ENCODE measurements at places on chromosomes 5 and 9.

- DNase-seq, result no peak
Measured at GRCh38 chr5:25349746-25350145, 705.0 kb upstream of the CDH10 start.

GRCh38 chr5:150155258-150156026 lies at the start of gene PDGFRB:
Gene PDGFRB, minus strand, starts transcription at chr5:150155845. Its CDS starts 18,798 bp downstream, at chr5:150137047.
- DNase-seq, result peak; percentile 82

GRCh38 chr9:126864771-126865170 lies 4.3 kb downstream of the ZBTB34 start:
- DNase-seq, result no peak

DNA sequence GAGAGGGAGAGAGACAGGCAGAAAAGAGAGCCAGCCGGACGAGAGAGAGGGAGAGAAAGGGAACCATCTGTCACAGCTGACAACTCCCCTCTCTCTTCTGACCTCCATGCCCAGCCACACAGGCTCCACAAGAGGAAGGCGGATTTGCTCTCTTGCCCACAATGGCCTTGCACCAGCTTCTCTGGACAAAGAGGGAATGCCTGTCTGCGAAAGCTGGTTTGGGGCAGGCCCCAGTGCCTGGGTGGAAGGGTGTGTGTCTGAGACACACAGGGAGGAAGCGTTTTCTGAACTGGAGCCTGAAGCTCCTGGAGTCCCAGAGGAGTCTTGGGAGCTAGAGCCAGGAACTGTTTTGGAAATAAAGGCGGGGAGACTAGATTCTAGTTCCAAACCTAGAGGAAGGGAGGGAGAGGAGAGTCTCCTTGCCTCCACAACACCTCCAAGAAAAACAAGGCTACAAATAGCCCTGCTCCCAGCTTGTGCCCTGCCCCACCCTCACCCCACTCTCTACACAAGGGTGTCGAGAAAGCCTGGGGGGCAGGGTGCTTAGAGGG lies 12.5 kb downstream of the C1QTNF2 start:
- DNase-seq, result no peak

DNA sequence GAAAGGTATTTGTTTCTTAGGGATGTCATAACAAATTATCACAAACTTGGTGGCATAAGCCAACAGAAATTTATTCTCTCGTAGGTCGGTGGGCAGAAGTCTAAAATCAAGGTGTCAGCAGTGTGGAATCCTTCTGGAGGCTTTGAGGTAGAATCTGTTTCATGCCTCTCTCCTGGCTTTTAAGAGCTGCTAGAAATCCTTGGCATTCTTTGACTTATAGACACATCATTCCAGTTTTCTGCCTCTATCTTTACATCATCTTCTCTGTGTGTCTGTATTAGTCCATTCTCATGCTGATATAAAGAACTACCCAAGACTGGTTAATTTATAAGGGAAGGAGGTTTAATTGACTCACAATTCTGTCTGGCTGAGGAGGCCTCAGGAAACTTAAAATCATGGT lies 488.1 kb upstream of the PAPPA start:
- DNase-seq, result no peak

GRCh38 chr5:95027151-95027721 lies 257.7 kb downstream of the MCTP1 start:
- no peak for DNase-seq

DNA sequence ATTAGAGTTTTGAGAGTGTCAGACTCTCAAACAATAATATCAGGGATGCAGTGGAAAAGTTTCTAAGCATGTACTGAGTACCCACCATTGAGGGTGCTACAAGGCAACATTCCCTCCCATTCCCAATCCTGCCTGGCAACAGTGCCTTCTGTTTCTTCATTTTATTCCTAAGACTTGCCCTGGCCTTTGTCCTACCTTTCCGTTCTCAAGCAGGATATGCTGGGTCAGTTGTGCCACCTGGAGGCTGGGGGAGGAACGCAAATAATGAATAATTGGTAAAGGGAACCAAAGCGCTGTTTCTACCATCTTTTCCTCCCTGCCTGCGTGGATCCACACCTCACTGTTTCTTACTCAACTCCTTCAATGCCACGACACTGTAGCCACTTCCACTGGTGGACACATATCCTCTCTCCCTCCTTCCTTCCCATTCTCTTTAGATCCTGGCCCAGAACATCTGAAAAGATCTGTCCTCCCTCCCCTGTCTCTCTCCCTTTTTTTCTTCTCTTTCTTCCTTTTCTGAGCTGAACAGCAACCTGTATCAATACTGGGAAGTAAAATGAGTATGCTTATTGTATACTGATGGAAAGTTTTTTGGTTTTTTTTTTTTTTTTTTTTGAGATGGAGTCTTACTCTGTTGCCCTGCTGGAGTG lies 149.5 kb downstream of the C9orf152 start:
- DNase-seq, result peak; percentile 81

- DNase-seq, result no peak
Measured at GRCh38 chr9:116377179-116377798, 223.7 kb downstream of the PAPPA start.

GRCh38 chr5:139705191-139705590 lies 57.0 kb downstream of the CXXC5 start:
- DNase-seq, result no peak

- DNase-seq, result no peak
Measured at GRCh38 chr5:161513942-161514341, 32.6 kb downstream of the GABRB2 start.

- peak; percentile 15 for DNase-seq
Measured at GRCh38 chr5:25850581-25850980, 1187.8 kb downstream of the CDH9 start.

DNA sequence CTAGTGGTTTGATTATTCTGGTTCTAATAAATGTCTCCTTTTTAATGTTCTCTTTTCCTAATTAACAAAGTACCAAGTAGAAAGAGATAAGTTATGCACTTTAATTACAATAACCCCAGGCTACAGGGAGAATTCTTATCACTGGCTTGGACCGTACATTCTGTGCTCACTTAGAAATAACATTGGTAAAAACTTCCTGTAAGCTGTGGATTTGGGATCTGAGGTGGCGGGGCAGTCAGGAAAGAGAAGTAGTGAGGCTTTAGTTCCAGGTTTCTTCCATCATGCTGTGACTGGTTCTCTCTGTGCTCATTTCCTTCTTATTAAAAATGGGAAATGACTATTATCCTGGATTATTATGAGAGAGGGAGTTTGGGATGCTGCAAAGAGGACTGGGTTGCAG lies 142.0 kb downstream of the EGFLAM start:
- DNase-seq, result no peak

DNA sequence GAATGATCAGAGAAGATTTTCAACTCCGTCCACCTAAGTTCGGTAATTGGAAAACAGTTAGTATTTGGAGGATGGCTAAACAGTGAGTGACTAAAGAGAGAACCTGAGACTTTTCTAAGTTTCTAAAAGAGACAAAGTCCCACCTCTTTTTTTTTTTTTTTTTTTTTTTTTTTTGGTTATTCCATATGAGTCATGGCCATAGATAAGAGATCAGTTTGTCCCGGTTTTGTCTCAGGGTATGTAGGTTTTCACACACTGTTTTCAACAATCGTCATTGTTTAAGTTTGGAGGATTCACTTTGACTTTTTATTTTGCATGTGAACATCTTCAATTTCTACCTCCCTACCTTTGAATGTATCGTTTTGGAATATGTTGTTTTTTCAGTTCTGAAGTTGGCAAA lies 85.9 kb downstream of the NTRK2 start:
- DNase-seq, result no peak

DNA sequence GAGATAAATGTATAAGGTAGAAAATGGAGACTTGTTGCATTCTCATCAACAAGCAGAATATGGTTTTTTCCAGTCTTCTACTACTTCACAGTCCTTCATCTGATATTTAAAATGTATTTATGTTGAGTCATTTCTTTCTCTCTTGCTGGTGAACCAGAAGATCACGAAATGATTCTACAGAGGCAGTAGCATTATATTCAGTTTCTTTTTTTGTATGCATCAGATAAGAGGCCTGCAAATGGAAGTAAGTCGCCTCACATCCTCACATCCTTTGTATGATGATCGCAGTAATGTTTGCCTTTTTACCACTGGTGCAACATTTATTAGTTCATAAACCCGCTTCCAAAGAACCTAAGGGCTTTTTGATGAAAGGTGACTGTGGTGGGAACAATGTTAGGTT lies 22.1 kb upstream of the IL13 start:
- no peak for DNase-seq

- DNase-seq, result no peak
Measured at GRCh38 chr5:137659209-137659608, 76.7 kb downstream of the KLHL3 start.

DNA sequence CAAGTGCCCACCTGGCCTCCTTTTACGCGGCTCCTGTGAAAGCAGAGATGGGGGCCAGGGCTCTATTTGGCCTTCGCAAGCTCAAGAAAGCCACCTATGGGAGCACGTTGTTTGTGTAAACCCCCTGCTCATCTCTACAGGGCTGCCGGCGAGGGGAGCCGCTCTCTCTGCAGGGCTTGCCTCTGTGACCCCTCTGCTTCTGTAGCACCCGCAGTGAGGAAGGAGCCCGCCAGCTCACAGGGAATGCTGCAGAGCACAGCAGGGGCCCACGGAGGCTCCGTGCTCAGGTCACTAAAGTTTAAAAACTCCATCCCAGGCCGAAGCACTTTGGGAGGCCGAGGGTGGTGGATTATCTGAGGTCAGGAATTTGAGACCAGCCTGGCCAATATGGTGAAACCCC lies 376.8 kb downstream of the IRX2 start:
- DNase-seq, result no peak

GRCh38 chr5:61257421-61257820 lies 74.6 kb upstream of the ZSWIM6 start:
- DNase-seq, result no peak

GRCh38 chr9:91345978-91346377 lies 15.7 kb downstream of the AUH start:
- DNase-seq, result no peak

DNA sequence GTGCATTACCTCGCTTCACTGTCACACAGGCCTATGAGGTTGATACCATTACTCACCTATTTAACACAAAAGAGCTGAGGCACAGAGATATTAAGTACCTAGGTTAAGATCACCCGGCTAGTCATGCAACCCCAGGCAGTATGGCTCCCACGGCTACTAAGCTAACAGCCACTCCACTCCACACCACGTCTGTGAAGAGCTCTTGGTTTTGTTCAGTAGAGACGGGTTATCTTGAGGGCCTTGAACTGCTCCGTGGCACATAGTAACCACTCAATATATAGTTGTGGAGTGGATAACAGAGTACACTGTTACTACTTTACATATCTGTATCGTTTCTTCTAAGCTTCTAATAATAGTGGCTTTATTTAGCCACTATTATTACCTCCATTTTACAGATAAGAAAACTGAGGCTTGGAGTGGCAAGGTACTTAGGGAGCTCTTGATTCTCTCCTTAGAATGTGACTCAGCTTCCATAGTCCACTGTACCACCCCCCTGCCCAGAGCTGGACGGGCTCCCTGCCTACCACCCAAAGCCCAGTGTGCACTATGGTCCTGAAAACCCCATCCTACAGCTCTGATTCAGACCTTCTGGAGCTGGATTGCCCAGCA lies 1.0 kb upstream of the CORO2A start:
- no peak for DNase-seq

GRCh38 chr9:112822618-112823017 lies 68.1 kb downstream of the SLC46A2 start:
- no peak for DNase-seq

GRCh38 chr5:19555436-19555835 lies 432.6 kb downstream of the CDH18 start:
- peak; percentile 13 for DNase-seq

DNA sequence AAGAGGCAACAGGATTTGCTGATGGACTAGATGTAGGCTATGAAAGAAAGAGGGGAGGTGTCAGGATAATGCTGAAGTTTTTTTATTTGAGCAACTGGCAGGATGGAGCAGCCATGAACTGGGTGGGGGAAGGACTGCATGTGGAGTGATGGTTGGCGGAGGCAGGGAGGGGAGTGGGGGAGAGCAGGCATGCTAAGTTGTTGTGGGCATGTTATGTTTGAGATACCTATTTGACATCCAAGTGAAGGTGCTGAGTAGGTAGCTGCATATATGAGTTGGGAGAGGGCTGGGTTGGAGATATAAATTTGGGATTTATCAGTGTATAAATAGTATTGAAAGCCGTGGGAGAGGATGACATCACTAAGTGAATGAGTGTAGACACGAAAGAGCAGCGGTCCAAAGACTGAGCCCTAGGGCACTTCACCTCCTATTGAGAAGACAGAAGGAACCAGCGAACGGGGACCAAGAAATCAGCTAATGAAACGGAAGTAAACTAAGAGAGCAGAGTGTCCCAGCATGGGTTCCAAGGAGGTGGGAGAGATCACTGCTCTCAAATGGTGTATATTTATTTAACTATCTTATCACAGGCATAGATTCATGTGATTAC lies 7.4 kb downstream of the BSPRY start:
- DNase-seq, result no peak

- no peak for DNase-seq
Measured at GRCh38 chr5:135830384-135830700, 4.1 kb upstream of the SLC25A48 start.

GRCh38 chr5:32602906-32603305 lies 17.5 kb downstream of the SUB1 start:
- no peak for DNase-seq

DNA sequence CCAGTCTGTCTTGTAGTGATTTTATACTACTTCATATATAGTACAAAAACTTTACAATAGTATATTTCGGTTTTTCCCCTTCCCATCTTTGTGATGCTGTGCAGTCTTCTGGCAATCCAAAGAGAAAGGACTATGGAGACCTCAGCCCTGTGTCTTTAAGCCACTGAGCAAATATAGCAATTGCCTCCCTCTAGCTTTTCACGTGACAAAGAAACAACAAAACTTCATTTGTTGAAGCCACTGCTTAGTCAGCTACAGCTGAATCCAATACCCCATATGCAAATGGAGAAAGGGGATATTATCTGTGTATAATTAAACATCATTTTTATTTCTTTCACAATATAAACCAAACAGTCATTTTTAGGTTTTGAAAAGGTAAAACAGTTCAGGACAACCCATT lies 142.8 kb upstream of the STK32A start:
- no peak for DNase-seq

DNA sequence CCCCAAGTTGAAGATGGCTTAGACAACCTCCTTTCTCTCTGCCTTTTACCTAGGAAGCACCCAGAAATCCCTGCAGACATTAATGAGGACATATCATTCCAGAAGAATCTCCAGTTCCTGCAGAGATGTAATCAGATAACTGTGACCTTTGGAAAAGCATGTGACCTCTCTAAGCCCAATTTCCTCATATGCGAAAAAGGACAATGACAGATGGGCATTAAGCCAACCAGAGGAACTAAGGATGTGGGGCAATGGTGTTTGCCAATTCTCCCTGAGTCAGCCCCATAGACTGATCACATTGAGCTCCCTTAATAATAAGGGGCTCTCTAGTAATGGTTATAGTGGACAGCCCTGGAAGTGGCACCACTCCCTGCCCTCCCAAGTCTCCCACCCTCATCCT lies 10.1 kb upstream of the FOXI1 start:
- DNase-seq, result no peak

- no peak for DNase-seq
Measured at GRCh38 chr5:180643191-180643851, 6.1 kb downstream of the FLT4 start.

- no peak for DNase-seq
Measured at GRCh38 chr9:111056538-111056937, 18.3 kb upstream of the LPAR1 start.

- peak; percentile 45 for DNase-seq
Measured at GRCh38 chr5:118548761-118549720, 439.3 kb downstream of the DTWD2 start.
